ENCODE measurements at places on chromosomes 3 and 15. TPM values are rescaled to one million over a fixed set of nuclear protein-coding genes. Genes with fewer than 3 reads are reported as not detected.

DNA sequence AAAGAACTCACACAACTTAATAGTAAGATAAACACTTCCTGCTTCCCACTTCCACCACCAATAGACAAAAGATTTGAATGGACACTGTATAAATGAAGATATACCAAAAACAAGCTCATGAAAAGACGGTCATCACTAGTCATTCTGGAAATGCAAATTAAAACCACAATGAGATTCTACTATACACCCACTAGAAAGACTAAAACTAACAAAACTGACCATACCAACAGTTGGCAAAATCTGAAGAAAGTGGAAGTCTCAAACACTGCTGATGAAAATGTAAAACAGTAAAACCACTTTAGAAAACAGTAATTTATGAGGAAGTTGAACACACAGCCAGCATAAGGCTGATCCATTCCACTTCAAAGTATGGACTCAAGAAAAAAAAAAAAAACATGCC lies 35.6 kb upstream of the CD96 start:
- DNase-seq, result no peak

- no peak for DNase-seq
These were observed 210.9 kb upstream of the LYSMD4 start for GRCh38 chr15:99944131-99944530.

DNA sequence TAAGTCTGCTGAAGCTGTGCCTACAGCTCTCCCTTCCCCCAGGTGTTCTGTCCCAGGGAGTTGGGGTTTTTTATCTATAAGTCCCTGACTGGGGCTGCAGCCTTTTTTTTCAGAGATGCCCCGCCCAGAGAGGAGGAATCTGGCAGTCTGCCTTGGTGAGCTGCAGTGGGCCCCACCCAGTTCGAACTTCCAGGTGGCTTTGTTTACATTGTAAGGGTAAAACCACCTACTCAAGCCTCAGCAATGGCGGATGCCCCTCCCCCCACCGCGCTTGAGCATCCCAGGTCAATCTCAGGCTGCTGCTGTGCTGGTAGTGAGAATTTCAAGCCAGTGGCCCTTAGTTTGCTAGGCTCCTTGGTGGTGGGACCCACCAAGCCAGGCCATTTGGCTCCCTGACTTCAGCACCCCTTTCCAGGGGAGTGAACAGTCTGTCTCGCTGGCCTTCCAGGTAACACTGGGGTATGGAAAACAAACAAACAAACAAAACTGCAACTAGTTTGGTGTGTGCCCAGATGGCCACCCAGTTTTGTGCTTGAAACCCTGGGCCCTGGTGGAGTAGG lies 189.4 kb downstream of the MFSD1 start:
- no peak for DNase-seq

The ACKR2 gene
- 0.49 TPM for polyA plus RNA-seq
